Activated naive CD4-positive, alpha-beta T cell (primary cell): ENCODE measurements at places on chromosomes 6 and 20.

DNA sequence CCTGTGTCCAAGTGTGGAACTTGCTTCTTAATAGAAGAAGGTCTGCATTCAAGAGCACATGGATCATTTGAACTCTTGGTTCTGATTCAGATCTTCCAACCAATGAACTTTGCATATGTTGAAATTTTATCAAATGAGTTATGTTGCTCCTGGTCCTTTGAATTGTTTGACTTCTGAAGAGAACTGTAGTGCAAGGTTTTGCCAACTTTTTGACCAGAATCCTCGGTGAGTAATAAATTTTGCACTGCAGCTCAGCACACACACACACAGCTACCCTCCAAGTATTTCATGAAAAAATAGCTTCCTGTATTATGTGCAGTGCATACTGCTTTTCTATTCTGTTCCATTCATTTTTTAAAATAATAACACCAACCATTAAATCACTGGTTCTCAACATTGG lies 67.5 kb downstream of the BFSP1 start:
- no peak for DNase-seq

GRCh38 chr6:52643158-52643557 lies 27.8 kb upstream of the TMEM14A start:
- DNase-seq: no peak

DNA sequence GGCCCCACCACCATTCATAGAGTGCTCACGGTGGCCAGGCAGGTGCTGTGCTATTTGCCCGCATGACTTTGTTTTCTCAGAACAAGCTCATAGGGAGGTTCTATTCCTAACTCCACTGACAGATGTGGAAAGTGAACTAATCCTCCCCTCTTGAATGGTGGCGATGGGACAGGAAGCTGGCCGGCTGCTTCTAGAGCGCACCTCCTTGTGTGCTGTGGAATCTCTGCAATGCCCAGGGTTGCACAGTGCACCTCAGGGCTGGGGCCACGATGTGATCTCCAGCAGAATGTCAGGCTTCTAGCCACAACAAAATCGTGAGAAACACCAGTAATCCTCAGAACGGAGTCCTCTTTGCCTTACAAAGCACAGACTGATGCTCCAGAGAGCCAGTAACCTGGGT lies 53.8 kb upstream of the SLC22A23 start:
- DNase-seq: no peak

DNA sequence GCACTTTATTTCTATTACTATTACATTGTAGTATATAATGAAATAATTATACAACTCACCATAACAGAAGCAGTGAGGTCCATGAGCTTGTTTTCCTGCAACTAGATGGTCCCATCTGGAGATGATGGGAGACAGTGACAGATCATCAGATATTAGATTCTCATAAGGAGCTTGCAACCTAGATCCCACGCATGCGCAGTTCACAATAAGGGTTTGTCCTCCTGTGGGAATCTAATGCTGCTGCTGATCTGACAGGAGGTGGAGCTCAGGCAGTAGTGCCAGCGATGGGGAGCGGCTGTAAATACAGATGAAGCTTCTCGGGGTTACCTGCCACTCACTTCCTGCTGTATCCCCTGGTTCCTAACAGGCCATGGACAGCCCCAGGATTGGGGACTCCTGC lies 139.5 kb upstream of the TCF21 start:
- DNase-seq: no peak

DNA sequence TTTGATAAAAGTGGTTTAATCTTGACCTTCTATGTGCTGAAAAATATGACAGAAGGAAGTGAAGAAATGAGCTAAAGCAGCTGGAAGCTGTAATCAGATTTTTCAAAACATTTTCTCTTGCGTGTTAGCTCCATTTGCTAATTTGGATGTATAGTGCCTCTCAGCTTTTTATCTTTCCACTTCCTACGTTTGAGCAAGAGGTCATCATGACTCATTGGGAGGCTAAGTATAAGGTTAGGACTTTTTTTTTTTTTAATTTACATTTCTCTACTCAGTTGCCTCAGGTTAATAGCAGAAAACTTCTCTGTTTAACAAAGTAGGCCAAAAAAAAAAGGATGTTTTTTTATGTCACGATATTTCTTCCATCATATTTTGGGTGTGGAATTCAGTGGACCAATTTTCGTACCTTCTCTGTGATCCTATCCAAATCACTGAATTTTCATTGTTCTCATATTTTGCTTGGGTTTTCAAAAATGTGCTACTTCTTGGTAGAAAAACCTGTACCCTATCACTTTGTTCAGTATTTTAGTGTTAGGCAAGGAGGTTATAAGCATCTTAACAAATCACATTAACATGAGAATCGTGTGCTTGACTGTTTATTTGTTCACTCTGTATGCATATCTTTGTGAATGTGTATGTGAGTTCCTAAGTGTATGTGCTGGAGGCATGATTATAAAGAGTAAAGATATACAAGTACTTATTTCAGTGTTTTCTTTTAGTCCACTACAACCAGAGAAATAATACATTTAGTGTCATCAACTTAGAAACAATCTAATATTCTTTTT lies 1028.3 kb upstream of the EYS start:
- no peak for DNase-seq

DNA sequence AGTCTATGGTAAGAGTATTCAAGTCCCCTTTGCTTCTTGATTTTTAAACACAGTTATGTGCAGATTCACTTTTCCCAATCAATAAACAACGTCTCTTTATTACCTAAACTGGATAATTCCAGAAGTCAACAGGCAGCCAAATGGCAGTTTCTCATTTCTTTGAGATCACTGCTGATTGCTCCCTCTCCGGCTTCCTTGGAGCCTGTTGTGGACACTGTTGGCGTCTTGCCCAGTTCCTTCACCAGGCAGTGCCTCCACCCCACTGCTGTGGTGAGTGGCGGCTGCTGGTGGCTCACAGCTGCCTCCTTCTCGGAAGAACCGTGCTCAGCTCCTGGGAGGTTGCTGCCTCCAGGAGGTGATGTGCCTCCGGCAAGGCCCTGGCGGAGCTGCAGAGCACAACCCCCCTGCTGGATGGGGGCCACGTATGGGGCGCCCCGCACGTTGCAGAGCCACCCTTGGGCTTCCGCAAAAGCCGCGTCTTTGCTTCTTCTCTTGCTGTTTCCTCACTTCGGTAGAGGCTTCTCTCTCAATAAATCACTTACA lies 105.1 kb upstream of the CNKSR3 start:
- no peak for DNase-seq

DNA sequence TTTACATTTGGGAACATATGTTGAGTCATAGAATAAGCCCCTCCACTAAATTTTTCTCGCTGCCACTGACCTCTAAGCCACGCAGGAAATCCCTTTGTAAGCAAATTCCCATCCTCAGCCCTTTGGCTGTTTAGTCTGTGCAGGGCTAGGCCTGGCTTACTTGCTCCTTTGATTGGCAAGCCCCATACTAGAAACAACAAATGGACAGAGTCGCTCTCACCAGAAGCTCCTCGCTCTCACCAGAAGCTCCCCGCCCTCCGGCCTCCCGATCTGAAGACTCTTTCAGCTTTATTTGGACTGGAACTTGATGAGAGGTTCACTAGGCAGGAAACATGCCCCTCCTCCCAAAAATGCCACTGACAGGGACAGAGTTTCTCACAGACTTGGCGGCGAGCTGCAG lies 149.2 kb upstream of the EXOC2 start:
- DNase-seq: no peak

- no peak for DNase-seq
Observed at GRCh38 chr6:140058863-140059262, 684.4 kb upstream of the CITED2 start.

- no peak for DNase-seq
Observed at GRCh38 chr20:14604143-14604542, 266.7 kb upstream of the FLRT3 start.

GRCh38 chr6:46788791-46789190 lies 4.4 kb upstream of the MEP1A start:
- DNase-seq: no peak

- no peak for DNase-seq
Observed at GRCh38 chr6:33993091-33993490, 152.8 kb downstream of the GRM4 start.

- no peak for DNase-seq
Observed at GRCh38 chr6:156126535-156126934, 650.6 kb upstream of the ARID1B start.

DNA sequence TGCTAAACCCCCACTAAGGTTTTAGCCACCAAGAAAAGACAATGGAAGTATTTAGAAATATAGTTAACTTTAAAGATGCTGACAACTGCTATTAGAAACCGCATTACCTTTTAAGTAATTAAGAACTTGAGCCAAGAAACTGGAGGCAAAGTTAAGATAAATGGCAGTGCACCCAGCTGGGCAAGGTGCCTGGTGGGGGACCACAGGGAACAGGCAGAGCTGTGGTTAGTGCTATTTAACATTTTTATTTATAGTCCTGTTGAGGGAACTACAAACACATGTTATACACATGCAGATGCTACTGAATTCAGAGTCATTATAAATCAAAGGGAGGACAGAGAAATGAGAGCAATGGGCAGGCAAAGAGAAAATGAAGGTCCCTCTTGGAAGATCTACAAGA lies 447.9 kb downstream of the TFAP2B start:
- DNase-seq: no peak
